ENCODE measurements at places on chromosomes 7 and 10.

- no peak for DNase-seq
These were observed 13.3 kb upstream of the MIOS start for GRCh38 chr7:7553386-7553785.

DNA sequence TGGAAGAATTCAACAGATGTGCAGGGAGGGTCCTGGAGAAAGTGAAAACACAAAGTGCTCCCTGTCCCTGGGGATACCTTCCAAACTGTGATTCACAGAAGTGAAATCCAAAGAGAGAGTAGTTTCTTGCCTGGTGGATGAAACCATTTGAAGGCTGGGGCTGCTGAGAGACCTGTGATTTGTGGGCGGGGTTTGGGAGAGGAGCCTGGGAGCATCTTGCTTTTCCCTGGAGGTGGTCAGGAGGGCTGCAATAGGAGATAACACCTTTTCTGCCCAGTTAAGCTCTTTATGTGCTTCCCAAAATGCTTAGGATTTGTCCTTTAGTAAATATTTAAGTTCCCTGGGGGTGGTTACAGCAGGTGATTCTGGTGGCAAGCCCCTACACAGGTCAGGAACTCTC lies 105.3 kb upstream of the TPK1 start:
- DNase-seq: no peak

GRCh38 chr10:8803992-8804391 lies 749.5 kb downstream of the GATA3 start:
- no peak for DNase-seq

DNA sequence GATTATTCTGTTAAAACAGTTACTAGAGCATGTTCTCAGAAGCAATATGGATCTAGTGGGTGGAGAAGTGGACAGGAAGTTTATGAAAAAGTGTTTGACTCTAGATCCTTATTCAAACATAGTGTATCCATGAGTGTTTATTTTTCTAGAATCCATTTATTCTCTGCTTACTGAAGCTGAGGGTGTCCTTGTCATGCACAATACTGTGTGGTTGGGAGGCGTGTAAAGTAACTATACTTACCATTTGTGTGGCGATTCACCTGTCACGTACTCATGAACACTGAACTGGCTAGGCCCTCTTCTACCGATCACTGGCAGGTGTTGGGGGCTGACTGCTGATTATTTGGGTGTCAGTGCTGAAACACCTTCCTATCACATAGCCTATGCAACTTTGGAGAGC lies 74.0 kb downstream of the POU6F2 start:
- DNase-seq: no peak

DNA sequence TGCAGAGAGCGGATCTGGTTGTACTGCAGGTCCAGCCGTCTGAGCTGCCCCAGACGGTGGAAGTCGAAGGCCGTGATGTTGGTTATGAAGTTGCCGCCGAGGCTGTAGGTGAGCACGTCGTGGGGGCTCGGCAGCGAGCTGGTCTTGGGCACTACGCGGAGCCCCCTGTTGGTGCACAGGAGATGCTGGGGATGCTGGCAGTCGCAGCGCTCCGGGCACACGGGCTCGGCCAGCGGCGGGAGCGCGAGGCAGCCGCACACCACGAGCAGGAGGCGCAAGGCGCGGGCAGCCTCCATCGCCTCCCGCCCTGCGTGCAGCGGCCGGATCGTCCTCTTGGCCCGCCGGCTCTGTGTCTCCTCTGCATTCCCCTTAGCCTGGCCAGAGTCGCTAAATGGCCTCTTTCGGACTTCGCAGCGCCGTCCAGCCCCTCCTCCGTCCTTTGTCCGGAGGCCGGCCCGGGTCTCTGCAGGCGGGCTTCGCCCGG lies 337 bp downstream of the TRIL start:
- DNase-seq: peak; percentile 32

- no peak for DNase-seq
These were observed 14.9 kb downstream of the MAT1A start for GRCh38 chr10:80274396-80275134.

DNA sequence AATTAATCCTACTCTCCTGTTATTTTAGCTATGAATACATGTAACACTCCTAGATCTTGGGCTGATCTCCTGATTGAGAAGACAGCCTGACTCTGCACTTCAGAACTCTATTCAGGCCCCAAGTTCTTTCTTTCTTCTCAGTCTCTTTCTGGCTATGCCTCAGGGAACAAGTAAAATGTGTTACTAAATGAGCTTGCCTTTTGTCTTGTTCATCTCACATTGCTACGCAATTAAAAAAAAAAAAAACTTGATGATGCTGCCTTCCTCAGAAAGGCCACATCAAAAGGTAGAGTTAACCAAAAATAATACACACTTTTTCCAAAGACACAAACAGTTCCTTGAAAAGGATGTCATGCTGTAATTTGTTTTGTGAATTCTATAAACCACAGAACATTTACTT lies 258.1 kb downstream of the TWIST1 start:
- no peak for DNase-seq

DNA sequence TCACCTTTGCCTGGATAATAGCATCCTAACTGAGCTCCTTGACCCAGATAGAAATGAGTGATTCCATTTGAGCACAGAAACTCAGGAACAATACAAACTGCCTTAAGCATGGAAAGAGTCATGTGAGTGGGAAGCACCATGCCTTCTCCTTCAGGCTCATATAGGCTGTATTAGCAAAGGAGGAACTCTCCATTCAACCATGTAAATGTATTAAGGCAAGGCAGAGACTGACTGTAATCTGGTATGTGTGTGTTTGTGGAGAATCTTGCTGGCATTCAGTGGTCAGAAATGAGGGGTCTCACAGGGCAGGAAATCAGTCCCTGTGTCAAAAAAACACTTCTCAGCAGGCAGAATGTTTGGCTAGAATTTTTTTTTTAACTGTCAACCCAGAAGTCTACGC lies 40.2 kb downstream of the COA1 start:
- no peak for DNase-seq

- no peak for DNase-seq
These were observed 42.3 kb upstream of the CYCS start for GRCh38 chr7:25167262-25167843.

DNA sequence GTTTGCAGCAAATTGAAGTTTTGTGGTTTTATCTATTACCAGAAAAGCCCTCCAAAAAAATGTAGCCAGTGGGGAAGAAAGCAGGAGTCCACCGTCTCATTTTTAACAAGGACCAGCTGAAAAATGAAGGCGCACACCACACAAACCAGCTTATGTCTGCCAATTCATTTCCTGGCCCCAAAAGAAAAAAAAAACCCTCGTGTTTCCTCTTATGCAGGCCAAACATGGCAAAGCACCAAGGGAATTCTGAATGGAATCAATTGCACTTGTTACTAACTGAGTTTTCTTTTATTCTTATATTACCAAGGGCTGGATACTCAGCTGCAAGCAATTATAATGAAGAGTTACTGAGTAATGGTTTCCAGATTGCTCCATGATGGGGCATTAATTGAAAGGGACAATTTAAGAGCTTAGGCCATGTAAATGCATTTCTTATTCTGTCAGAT lies 428.3 kb upstream of the NPVF start:
- DNase-seq: no peak

GRCh38 chr10:28714401-28715053 lies 37.2 kb downstream of the BAMBI start:
- DNase-seq: no peak

DNA sequence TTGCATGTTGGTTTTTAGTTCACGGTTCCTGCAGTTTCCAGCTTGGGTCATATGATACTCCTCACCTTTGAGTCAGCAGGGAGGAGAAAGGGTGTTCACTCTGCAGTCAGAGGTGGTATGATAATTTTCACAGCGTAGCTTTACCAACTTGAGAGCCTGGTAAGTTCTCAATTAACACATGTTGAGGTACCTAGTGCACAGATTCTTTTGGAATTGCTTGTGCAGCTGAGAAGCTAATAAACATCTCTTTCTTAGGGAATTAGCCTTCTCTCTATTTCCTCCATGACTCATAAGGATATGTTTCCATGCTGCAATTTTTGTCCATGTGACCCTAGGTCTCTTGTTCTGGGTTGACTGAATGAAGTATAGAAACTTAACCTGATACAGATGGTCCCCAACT lies 166.6 kb downstream of the KIF20B start:
- DNase-seq: no peak

GRCh38 chr7:24936121-24936824 lies 43.7 kb downstream of the OSBPL3 start:
- peak; percentile 25 for DNase-seq

GRCh38 chr7:80206763-80207162 lies 72.1 kb downstream of the GNAI1 start:
- no peak for DNase-seq

- no peak for DNase-seq
These were observed 48.1 kb upstream of the GLCCI1 start for GRCh38 chr7:7920481-7920880.

DNA sequence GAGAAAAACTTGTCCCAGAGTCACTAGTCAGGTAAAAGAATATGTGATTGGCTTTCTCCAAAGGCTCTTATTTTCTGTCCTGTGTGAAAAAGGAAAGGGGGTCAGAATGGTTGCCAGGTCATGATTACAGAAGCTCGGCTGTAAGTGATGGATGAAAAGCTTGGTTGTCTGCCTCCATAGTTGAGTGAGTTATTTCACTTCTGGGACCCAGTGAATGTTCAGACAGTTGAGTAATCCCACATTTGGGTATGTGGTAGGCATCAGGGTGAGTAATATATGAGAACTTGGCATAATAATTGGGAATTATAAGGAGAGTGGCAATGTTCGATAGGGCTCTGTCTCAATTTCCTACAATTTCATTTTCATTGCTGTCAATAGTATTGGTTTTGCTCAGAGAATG lies 72.5 kb downstream of the BBS9 start:
- DNase-seq: no peak

GRCh38 chr7:34756691-34757090 lies 98.7 kb downstream of the NPSR1 start:
- DNase-seq: no peak

DNA sequence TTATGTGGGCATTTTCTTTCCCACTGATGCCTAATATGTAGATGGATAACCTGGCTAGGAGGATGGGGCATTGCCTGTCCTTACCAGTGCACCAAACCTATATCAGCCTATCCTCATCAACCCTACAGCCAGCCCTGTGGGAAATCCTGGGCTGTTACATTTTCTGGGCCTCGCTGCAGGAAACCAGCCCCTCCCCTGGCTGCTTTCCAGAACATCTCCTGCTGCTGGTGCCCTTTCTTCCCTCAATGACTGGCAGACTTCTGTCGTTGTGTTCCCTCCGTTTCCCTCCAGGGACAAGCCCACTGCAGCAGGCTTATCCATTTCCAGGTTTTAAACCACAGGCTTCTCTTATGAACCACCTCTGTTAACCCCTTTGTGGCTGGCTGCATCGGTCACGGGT lies 486.1 kb upstream of the COBL start:
- no peak for DNase-seq

DNA sequence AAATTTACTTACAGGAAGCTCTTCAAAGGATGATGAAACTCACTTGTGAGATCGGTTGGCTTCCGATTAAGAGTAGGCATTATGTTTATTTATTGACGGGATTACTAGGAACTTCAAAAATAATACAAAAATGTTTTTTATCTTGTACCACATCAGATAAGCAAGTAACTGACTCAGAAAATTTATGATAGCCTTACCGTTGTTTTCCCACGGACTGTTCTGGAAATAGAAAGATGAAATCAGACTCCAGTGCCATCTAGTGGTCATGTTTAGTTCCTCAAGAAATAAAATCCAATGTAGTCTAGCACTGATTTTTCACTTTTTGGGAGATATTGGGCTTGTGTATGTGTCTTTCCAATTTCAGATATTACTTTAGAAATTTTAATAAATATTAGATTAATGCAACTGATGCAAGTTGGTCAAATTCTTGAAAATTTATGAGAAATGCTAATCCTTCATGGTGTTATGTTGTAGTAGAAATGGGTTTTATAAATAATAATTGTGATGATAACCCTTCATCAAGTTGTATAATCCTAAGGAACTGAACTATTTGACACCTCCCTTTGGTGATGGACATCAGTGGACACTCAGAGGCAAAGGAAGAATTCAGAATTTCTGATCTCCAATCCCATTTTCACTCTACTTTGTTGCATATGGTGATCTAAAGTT lies 168.8 kb downstream of the TMEM26 start:
- peak; percentile 57 for DNase-seq

DNA sequence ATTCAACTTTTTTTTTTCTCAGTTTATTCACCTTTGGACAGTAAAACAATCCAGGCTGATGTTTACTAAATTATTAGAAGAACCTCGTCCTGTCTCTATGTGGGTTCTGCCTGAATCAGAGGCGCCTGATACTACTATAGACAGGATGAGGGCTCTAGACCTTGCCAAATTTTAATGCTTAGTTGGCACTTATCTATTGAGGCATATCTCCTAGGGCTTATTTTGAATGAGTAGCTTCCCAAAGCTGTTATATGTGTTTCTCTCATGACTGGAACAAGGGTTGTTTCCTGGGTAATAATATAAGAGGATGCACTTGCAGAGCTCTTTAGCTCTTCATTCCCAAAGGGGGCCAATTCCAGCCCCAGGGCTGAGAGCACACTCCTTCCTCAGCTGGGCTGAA lies 23.6 kb downstream of the HECW1 start:
- DNase-seq: no peak

- DNase-seq: no peak
These were observed 9.7 kb upstream of the SLC16A9 start for GRCh38 chr10:59719374-59719773.

DNA sequence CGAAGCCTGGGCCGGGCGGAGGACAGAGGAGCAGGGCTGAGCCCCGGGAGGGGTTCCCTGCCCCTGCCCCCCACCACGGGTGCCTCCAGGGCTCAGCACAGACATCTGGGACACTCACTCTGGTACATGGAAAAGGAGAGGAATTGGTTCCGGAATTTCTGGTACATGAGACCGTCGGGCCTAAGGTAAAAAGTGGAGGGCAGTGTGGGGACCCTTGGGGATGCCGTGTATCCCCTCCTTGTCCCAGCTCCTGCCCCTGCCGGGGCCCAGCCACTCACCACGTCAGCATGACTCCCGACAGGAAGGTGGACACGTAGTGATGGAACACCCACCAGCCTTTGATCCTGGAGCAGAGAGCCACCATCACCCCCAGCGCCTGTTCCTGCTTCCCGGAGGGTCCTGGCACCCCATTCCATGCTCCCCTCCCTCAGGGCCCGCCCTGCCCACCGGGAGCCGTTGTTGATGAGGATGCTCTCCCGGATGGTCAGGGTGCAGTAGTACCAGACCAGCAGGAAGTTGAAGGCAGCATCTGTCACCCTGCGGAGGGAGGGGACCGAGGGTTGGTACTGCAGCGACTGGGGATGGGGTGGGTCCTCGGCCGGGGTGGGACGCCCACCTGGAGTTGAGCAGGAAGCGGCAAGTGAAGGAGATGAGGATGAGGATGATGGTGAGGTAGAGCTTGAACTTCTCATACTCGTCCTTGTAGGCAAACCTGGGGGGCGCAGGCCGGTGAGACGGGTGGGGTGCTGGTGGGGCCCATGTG lies 6.4 kb downstream of the TMEM120A start:
- DNase-seq: no peak

DNA sequence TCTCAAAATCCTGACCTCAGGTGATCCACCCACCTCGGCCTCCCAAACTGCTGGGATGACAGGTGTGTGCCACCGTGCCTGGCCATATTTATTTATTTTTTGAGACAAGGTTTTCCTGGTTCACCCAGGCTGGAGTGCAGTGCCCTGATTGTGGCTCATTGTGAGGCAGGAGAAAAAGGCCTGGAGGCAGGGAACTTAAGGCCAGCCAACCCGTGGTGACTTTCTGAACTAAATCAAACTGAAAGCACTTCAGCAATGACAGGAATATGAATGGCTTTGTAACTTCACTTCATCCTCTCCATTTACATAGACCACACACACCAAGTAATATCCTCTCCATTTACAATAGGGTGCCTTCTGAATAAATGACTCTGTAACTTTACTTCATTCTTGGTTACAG lies 124.4 kb downstream of the CCDC3 start:
- DNase-seq: no peak
